ENCODE measurements at places on chromosomes 2 and 18.

- no peak for DNase-seq
Measured at GRCh38 chr2:43223521-43224001, 2.8 kb downstream of the ZFP36L2 start.

- DNase-seq, result no peak
Measured at GRCh38 chr2:95059656-95060370, 34.3 kb downstream of the MAL start.

GRCh38 chr2:230899287-230899686, 25.8 kb downstream of the GPR55 start:
- no peak for DNase-seq

- DNase-seq, result no peak
Measured at GRCh38 chr2:16666449-16666801, 791 bp upstream of the CYRIA start.

- DNase-seq, result no peak
Measured at GRCh38 chr18:60347526-60348045, 25.0 kb downstream of the MC4R start.

GRCh38 chr2:23692851-23693605, 233.9 kb downstream of the ATAD2B start:
- no peak for DNase-seq

GRCh38 chr2:118986738-118987137, 44.7 kb downstream of the MARCO start:
- no peak for DNase-seq

GRCh38 chr2:223997938-223998337, 40.7 kb downstream of the MRPL44 start:
- no peak for DNase-seq

GRCh38 chr2:46915281-46915810, at the start of gene MCFD2:
Gene MCFD2 (minus strand): TSS chr2:46915806. CDS start chr2:46909171, 6,635 bp downstream.
- DNase-seq, result no peak

DNA sequence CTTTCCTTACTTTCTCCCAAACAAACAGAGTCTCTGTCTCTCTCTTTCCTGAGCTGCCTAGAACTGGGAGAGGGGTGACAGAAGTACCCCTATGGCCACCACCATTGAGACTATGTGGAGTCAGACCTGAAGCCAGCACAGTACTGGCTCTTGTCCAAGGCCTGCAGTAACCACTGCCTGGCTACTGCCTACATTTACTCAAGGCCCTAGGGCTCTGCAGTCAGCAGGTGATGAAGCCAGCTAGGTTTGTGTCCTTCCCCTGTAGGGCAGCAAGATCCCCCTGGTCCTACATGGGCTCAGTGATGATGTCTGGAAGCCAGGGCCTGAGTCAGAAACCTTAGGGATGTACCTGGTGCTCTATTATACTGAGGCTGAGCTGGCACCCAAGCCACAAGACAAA, 12.2 kb downstream of the MYO3B start:
- no peak for DNase-seq

Data from Karpas-422 (cell line).